Activated T-helper 1 cell treated with Interleukin-2 at 50 U/mL for 16 hours (primary cell): ENCODE measurements at places on chromosomes 12 and 14.

DNA sequence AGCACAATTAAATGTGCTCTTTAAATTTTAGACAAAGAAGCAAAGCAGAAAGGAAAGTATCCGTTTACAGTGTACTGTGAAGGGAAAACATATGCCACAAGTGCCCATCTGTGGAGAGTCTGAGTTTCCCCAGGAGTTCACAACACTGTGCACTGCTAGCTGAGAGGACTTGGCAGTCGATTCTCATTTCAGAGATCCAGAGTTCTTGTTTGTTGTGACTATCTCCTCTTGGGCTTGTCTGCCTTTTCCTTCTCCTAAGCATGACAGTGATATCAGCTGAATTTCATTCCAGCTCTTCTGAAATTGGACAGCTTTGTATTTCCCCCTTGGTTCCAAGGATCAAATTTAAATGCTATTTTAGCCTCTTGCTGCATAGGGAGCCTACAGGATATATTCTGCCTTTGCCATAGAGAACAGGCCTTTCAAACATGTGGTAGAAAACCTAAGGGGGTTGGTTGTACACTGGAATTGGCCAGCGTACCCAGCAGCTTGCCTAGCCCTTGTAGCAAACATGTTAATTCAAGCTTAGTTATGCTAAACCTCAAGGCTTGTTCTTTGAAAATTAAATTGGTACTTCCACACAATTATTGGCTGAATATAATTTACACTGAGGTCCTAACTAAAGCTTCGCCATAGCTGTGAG, 259.2 kb upstream of the NOVA1 start:
- DNase-seq = no peak

DNA sequence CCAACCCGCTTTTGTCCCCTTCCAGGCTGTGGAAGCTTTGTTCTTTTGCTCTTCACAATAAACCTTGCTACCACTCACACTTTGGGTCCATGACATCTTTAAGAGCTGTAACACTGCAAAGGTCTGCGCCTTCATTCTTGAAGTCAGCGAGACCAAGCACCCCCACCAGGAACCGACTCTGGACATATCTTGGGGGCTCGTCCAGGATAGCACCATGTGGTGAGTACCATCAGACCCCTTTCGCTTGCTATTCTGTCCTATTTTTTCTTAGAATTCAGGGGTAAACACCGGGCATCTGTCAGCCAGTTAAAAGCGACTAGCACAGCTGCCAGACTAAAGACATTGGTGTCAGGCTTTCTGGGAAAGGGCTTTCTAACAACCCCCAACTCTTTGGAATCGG, 137.6 kb upstream of the PPFIA2 start:
- DNase-seq = no peak

- no peak for DNase-seq
These were observed 6.8 kb downstream of the ENDOU start for GRCh38 chr12:47718531-47718930.

- DNase-seq = no peak
These were observed 15.0 kb downstream of the GABARAPL1 start for GRCh38 chr12:10227648-10228047.

DNA sequence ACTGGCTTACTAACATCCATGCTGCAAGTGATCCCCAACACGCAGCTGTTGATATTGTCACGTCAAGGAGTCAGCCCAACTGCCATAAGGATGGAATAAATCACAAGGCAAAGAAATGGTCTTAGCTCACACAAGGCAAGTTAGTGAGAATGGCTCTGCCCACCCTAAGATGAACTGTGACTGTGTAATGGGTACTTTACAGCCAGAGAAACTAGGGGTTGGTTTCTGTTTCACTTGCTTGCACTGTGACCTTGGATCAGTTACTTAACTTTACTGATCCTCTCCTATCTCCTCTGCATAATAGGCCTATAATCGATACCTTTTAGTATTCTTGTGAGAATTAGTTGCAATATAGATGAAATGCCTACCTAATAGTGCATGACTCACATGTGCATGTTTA, 52.2 kb upstream of the ANO2 start:
- DNase-seq = no peak

DNA sequence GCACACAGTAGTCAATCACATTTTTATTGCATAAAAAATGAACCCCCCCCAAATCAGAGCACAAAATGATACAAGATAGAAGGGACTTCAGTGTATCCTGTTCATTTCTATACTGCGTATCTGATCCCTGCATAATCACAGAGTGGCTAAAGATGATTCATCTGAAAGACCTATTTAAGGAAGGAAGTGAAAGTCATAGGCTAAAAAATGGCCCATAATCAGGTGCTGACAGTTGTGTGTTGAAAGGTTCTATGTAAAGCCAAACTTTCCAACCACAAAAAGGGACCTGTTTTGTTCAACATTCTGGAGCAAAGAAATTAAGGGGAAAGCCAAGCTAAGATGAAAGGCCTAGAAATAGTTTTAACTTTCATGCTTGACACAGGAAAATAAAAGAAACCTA, 147.8 kb upstream of the ATP2B1 start:
- no peak for DNase-seq

GRCh38 chr12:113135178-113136127, at the start of gene RASAL1:
RASAL1 (minus strand) TSS chr12:113135761; CDS start chr12:113135462, 299 bp downstream.
- DNase-seq = peak; percentile 47

DNA sequence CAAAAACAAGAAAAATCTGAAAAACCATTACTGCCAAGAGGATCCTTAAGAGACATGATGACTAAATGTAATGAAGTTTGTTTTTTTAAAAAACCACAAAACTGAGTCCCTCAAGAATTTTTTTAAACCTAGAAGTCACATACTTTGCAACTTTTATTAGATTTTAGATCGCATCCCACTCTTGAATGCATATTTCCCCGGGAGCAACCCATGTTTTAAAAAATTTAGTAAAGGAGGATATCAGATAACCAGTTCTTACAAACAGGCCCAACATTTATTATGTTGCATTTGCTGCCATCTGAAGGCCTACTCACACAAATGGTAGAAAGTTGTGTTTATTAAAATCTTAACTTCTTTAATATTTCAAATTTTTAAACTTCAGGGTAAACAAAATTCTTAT, 44.3 kb upstream of the CCT2 start:
- DNase-seq = no peak

- no peak for DNase-seq
These were observed 29.5 kb upstream of the RPLP0 start for GRCh38 chr12:120230326-120230973.

GRCh38 chr12:104443008-104443407, 13.7 kb upstream of the CHST11 start:
- DNase-seq = no peak

DNA sequence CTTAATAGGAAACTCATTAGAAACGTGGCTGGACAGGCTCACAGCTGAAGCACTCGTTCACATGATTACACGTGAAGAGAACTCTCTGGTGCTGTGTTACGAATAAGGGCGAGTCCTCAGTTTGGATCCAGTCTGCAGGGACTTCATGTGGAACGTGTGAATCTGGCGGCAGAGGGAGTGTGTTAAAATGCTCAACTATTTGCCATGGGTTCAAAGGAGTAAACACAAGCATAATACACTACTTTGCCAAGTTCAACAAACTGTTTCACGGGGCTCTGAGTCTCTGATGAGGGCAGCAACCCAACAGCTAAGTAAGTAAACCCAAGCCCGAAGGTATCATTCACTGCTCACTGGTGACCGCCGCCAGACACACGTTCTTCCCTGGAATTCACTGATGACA, 42.4 kb downstream of the NUAK1 start:
- DNase-seq = no peak

DNA sequence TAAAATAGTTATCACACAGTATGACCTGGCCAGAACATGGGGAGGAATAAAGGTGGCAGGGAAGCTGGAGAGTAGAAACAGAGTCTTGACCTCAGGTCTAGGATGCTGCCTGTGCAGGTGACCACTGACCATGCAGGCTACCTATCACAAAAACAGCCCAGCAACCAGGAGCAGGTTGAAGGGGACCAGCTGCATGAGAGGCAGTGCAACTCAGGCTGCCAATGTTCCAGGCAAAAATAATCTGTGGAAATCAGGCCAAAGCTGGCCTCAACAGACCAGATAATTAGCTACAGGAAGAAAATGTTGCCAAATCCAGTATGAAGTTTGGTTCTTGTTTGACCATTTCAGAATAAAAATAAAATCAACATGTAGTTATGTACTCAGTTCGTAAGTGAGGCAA, 72.6 kb downstream of the PDE6H start:
- no peak for DNase-seq

DNA sequence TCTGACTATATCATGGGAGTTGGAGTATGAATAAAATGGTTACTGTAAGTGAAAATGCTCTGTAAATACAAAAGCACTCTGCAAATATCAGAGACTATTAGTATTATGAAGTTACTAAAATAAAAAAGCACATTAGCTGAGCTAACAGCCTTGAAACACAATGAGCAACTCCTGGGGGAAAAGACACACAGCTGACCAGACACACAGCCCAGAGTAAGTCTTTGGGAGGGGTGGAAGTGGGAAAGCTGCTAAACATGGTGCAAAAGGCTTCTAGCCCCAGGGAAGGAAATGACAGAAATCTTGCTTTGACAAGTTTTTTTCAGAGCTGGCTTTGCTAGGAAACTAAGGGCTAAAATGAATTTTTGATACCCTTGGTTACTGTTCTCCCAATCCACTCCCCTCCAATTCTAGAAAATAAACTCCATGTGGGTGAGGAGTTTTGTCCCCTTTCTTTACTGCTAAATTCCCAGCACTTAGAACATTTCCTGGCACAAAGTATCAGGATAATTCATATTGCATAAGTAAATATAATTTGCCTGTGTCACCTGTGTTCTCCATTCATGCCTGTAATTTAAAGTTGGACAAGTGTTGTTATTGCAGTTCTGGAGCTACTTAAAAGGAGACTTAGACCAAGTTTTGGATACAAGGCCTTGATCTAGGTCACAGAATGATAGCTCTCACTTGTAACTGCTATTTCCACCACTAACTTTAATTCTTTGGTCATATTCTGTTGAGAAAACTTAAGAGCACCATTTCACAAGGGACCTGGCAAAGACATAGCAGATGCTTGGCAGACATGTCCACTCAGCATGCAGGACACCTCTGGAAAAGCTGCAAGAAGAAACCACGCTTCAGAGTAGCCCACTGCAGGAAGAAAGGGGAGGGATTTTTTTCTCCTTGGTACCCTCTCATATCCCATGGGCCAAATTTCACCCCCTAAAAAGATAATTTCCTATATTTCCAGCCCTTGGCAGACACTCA, 19.0 kb upstream of the RAB3IP start:
- DNase-seq = no peak

DNA sequence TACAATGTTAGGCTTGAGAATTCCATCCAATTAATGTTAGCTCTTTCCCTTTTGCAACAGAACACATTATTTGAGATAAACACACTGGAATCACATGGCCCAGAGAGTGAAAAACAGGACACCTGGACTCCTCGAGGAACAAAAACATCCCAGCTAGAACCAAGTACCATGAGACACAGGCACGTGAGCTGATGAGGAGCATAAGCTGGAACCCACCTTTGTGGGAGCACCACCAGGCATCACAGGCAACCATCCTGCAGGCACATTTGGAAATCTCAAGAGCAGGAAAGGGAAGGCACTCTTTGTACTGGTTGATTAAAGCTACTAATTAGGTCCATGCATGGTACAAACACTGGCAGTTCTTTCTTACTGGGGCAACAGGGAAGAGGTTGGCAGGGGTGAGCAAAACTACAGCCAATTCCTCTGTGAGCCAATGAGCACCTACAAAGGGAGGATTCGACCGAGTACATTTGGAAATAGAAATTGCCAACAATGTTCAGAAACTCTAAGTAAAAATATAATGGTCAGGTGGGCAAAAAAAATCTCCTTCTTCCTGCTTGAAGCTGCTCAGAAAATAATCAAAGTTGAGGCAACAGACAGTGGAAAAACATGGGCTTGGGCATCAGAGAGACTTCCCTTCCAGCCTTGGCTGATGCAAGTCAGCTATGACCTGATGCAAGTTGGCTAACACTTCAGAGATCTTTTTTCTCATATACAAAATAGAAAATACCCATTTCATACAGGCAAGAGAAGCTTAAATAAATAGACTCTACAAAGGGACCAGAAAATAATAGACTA, 216.7 kb downstream of the NUAK1 start:
- DNase-seq = no peak

DNA sequence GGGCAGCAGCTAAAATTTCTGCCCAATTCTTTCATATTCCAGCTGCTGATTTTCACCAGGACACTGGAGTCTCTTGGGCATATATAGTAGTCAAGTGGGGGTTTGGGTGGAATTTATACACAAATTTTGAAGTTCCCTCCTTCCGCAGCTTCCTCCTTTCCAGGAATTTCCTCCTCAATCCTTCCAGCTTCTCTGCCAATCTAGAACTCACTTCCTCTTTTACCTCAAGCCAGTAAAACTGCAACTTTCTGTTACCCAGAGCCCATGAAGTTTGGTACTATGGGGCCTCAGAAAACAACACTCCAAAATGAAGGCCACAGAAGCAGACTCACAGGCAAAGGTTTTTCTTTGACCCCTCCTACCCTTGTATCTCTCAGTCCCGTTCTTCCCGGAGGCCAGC, 51.7 kb upstream of the G2E3 start:
- DNase-seq = no peak

DNA sequence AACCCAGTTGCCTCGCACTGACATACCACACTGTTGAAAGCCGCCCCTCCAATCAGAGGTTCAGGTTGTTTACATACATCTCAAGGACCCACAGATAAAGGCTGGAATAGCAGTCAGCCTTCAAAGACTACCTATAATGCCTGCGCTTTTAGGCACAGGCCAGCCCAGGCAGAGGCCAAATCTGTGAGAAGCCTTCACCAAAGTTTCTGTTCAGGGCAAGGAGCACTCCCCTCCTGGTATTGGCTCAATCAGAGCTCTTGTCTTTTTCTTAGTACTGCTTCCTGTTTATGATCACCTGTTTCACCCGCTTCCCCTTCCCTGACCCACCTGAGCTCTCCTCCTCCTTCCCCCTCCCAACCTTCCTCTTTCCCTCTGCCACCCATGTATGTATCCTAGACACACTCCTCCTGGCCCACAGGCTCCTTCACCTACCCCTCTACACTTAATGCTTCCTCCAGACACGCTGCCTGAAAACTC, 34.8 kb downstream of the DUSP16 start:
- no peak for DNase-seq

GRCh38 chr14:89678768-89679167, 261.7 kb upstream of the FOXN3 start:
- DNase-seq = no peak

DNA sequence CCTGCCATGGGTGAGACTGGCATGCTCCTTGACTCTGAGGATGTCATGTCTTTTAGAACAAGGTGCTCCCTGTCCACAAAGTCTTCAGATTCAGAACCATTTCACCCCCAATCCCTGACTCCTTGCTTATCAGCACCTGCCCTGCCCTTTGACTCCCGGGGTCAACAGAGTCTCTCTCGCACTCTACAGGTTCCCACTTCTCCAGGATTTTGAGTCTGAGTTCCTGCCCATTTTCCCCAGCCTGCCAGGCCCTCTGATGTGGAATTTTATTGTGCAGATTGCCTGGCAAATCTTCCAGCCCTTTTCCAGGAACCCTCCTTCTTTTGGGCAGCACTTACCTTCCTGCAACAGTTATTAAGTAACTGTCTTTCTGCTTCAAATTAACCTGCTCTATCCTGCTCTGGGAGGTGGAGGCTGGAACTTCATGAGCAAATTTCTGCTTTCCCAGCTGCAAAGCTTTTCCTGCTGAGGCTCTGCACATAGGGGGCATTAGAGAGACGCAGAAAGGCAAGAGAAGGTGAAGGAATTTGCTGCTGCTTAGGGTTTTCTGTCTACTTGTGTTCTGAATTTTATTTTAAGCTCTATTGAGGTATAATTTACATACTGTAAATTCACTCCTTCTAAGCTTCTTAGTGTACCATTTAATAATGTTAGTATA, 259.1 kb downstream of the PCNX1 start:
- DNase-seq = no peak
